ENCODE measurements at places on chromosomes 4 and X.

GRCh38 chr4:130468340-130468739 is 1372.4 kb downstream of the C4orf33 start:
- no peak for DNase-seq

- DNase-seq, result no peak
These were observed 64.9 kb upstream of the DYNLT3 start for GRCh38 chrX:37912304-37912703.

- DNase-seq, result no peak
These were observed 1611.2 kb downstream of the PCDH18 start for GRCh38 chr4:135921081-135921480.

DNA sequence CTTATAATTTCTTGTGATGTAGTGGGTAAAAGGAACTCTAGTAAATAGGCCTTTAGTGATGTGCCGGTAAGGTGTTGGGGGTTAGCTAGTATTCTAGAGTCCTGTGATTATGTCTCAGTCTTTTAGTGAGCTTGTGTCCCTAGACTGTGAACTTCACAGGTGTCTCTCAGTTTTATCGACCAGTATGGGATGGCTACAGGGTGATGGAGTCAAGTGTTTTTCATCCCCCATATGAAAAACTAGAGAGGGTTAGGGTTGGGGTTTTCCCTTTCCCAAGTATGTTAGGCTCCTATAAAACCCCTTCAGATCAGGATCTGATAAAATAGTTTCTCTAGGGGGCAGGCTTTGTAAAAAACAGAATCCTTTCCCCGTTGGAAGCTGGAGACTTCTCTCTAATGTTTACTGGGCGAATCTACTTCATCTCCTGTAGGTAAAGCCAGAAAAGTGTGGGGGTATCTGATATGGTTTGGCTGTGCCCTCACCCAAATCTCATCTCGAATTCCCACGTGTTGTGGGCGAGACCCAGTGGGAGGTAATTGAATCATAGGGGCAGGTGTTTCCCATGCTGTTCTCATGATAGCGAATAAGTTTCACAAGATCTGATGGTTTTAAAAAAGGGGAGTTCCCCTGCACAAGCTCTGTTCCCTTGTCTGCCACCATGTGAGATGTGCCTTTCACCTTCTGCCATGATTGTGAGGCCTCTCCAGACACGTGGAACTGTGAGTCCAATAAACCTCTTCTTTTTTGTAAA is 120.8 kb downstream of the DTHD1 start:
- no peak for DNase-seq

DNA sequence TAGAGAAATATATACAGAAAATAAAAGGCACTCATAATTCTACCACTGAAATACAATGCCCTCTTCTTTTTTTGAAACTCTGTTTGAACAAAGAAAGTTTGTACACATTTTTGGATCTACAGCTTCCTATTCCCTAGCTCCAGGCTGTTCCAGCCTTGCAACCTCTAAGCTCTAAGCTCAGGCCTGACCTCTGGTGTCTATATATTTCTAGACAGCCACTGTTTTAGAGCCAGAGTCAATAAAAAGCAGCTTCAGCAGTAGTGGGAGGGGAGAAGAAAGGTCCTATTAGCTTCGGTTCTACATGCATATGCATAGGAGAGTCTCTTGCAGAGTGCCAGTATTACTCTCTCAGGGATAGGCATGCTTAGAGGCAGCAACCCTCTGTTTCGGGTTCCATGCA is 39.7 kb downstream of the CLDN2 start:
- peak; percentile 7 for DNase-seq

- DNase-seq, result no peak
These were observed 21.7 kb downstream of the PNMA6F start for GRCh38 chrX:153299855-153300254.

- DNase-seq, result no peak
These were observed 1.8 kb downstream of the HS6ST2 start for GRCh38 chrX:132956421-132957210.

- no peak for DNase-seq
These were observed 294.9 kb upstream of the BOD1L1 start for GRCh38 chr4:13922459-13922858.

- DNase-seq, result no peak
These were observed 1021.1 kb downstream of the STIM2 start for GRCh38 chr4:27881705-27882104.

- no peak for DNase-seq
These were observed 386.1 kb downstream of the NLGN4X start for GRCh38 chrX:5842601-5843000.

DNA sequence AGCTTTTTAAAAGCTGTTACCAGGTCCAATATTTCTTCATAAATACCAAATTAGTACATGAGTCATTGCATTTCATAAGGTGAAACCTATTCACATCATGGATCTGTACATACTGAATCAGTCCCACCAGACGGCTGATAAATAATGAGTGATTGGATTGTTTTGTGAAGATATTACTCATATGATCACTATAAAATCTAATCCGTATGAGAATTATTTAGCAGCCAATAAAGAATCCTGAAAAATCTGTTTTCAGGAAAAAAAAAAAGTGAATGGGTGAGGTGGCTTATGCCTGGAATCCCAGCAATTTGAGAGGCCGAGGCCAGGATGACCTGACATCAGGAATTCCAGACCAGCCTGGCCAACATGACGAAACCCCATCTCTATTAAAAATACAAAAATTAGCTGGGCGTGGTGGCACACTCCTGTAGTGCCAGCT is 438.1 kb downstream of the INPP4B start:
- DNase-seq, result peak; percentile 40

DNA sequence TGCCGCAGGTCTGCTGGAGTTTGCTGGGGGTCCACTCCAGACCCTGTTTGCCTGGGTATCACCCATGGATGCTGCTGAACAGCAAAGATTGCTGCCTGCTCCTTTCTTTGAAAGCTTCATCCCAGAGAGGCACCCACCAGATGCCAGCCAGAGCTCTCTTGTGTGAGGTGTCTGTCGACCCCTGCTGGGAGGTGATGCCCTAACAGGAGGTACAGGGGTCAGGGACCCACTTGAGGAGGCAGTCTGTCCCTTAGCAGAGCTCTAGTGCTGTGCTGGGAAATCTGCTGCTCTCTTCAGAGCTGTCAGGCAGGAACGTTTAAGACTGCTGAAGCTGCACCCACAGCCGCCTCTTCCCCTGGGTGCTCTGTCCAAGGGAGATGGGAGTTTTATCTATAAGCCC is 162.7 kb downstream of the NAF1 start:
- DNase-seq, result no peak

GRCh38 chrX:77009691-77010090 is 437.5 kb upstream of the FGF16 start:
- no peak for DNase-seq

- no peak for DNase-seq
These were observed 231.7 kb upstream of the AFF2 start for GRCh38 chrX:148268673-148269072.

DNA sequence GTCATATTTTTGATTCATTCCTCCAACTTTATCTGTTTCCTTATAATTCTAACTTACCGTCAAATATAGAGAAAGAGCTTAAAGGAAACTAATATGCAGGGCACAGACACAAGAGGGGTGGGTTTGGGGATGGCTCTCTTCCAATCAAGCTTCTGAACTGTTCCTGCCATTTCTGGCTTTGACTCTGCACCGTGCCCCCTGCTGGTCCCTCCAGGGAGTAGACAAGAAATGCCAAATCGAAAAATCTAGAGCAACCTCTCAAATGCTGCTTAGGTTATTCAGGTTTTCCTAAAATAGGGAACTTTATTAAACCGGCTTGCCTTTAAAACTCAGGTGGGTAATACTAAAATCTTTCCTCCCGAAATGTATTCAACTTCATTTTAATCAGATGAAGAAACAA is 39.8 kb upstream of the VCX3A start:
- no peak for DNase-seq

DNA sequence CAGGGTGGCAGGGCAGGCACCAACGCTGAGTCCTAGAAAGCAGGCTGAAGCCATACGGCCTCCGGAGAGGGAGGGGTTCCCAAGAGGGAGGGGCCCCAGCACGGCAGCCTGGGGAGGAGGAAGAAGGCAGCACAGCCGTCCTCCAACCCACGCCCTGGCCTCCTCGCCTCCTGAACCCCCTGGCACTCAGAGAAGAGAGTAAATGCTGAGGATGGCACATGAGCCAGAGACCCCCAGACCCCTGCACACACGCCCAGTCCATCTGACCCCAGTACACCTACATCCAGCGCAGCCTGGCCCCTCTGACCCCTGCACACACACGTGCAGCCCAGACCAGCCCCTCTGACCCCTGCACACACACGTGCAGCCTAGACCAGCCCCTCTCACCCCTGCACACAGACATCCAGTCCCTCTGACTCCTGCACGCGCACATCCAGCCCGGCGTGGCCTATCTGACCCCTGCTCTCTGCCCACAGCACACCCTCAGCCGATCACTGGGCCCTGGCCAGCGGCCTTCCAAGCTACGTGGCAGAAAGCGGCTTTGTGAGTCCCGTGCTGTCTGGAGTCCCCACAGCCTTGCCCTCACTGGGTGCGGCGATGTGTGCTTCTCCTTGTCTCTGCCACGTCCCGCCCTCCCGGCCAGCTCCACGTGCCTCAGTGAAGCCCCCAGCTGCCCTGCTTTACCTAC is 18.5 kb downstream of the ATP5ME start:
- no peak for DNase-seq

GRCh38 chr4:2072971-2073807 is 14.1 kb downstream of the NAT8L start:
- DNase-seq, result no peak

- DNase-seq, result peak; percentile 51
These were observed 2.7 kb downstream of the AFAP1 start for GRCh38 chr4:7937006-7937405.

- no peak for DNase-seq
These were observed 1.3 kb downstream of the TMEM164 start for GRCh38 chrX:110004215-110004614.

- DNase-seq, result no peak
These were observed 10.6 kb upstream of the AMOT start for GRCh38 chrX:112851161-112851779.

DNA sequence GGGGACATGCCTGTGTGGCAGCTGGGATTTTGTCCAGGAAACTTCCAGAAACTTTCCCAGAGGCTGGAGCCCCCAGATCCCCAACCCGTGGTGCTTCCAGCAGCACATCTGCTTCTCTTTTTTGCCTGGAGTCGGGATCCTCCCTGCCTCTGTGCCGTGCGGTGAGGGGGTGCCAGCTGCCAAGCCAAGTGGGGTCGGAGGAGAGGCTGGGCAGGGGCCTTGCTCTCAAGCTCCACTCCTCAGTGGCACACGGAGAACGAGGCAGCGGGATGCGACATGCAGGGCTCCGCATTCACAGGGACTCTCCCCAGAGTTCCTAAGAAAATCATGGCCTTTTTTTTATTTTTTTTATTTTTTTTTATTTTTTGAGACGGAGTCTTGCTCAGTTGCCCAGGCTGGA is 120.7 kb downstream of the PSAPL1 start:
- no peak for DNase-seq

GRCh38 chrX:86137071-86137470 is 11.2 kb upstream of the DACH2 start:
- DNase-seq, result no peak

- DNase-seq, result no peak
These were observed 91.2 kb downstream of the ARHGAP10 start for GRCh38 chr4:147823130-147823529.

DNA sequence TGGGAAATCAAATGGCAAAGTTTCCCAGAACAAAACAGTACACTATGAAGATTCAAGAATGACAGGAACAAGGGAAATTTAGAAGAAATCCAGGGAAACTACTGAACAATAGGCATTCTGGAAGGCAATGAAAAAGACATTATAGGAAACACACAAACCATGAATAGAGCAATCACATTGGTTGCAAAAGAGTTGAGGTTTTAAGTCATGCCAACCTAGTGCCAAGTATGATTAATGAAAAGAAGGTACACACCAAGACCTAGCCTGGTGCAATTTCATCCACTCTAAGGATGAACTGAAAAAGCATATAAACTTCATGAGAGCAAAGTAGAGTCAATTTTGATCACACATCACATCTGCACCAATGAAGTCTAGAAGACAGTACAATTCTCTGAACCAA is 326.9 kb downstream of the PDHA2 start:
- DNase-seq, result no peak

DNA sequence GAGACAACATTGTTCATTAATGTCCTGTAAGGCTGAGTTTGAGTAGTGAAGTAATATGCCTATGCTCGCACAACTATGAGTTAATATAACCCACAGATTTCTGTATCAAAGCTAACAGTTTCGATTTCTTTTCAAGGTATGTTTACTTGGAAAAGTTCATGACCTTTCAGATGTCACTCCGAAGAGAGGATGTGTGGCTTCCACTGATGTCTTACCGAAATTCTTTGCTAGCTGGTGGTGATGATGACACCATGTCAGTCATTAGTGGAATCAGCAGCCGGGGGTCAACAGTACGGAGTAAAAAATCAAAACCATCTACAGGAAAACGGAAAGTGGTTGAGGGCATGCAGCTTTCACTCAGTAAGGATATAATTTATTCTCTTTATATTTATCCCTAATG is 124.9 kb downstream of the STAG2 start:
- no peak for DNase-seq

GRCh38 chr4:186719925-186720694 is 3.5 kb downstream of the FAT1 start:
- peak; percentile 43 for DNase-seq

DNA sequence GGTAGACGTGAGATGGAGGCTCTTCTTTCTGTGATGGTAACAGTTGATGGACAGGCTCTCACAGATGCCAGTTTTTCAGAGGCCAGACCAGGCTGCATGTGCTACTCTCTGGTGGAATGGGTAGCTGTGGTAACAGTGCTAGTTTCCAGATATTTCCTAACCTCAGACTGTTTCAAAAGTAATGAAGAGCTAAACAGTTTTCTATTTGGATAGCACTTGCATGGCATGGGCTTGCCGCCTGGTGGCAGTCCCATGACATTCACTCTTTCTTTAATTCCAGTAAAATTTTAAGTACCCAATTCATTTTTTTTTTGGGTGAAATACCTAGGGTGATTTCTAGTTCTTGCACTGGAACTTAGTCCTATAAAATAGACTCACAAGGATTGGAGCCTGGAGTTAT is 220.2 kb upstream of the MAD2L1 start:
- peak; percentile 71 for DNase-seq

DNA sequence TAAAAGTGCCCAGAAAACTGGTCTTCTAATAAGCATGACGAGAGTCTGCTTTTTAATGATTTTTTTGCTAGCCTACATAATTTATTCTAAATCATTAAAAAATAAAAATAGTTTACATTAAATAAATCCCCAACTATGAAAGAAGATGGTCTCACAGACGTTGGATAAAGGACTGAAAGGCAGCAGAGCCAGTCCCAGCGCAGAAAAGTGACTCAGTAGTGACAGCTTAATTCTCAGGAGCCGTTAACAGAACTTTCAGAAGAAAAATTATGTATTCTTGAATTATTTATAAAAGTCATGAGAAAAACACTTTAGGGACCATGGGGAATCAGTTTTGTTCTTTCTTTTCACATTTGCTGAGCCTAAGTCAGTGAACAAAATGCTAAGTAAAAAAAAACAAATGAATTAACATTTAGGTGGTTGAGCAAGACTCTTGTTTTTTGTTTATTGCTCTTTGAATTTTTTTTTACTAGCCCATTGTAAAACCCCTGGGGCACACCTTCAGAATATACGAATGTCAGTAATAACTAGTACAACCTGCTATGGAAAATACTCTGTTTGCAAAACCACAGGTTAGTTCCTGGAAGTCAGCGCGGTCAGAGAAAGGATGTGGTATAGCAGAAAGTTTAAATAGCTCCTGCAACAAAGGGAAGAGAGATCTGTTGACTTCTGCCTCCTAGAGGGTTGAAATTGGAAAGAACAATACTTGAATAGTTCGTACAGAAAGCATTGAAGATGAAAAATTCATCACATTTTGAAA is 50.4 kb upstream of the CCDC160 start:
- DNase-seq, result no peak

- DNase-seq, result peak; percentile 71
These were observed 42.5 kb upstream of the MAP9 start for GRCh38 chr4:155419266-155419665.

Measured in fibroblast of gingiva (primary cell).